ENCODE measurements at places on chromosomes 11 and 22.

- DNase-seq: no peak
Measured at GRCh38 chr11:5622802-5623201, 2.0 kb upstream of the TRIM34 start.

DNA sequence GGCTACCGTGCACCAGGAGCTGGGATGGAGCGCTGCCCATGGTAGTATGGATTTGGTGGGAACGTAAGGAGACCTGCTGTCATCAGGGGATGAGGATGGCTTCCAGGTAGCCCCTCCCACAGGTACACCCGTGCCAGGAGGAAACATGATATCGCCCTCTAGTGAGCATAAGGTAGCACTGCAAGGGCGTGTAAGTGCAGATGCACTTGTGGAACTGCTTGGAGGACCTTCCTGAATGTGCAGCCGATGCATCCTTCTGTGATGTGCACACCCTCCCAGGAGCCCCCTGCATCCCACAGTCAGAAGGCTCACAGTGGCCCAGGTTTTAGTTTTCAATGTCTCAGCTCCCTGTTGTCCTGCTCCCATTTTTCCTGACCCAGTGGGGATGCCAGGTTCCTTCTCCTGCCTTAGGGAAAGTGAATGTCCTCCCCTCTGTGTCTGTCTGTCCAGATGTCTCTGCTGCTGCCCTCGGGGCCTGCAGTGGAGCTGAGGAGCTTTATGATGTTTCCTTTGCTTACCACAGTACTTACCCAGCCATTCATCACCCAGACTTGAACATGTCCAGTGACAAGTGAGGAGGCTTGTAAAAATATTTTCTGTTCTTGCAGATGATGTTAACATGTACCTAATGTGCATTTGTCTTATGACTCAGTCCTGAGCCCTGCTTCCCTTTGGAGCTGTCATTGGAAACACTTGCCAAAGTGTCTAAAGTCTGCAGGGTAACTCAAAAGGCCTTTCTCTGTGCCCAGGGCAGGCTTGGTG, 49.2 kb downstream of the DBX1 start:
- DNase-seq: peak; percentile 92

- no peak for DNase-seq
Measured at GRCh38 chr11:64081745-64082442, 46.2 kb downstream of the FLRT1 start.

DNA sequence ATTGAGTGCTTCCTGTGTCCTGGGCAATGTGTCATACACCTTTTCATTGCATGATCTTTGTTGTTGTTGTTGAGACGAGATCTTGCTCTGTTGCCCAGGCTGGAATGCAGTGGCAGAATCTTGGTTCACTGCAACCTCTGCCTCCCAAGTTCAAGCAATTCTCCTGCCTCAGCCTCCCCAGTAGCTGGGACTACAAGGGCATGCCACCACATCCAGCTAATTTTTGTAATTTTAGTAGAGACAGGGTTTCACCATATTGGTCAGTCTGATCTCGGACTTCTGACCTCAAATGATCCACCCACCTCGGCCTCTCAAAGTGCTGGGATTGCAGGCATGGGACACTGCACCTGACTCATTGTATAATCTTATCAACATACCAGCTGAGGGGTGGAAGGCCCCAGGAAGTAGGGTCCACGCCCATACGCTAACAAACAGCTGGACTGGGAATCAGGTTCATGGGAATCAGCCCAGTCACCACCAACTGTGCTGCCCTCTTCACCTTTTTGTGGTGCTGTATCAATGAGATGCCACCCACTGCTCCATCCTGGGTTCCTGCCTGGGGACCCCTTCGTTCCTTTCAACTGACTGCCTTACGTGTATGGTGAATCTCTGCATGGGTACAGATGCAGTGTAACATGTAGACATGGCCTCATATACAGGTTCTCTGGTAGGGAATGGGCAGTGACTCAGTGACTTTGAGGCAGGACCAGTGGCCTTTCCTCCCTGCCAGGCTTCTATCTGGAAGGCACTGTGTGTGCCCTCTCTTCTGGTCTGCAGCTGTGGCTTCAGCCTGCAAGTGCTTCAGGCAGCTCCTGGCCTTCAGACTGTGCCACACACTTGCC, 32.5 kb upstream of the YWHAH start:
- DNase-seq: no peak

GRCh38 chr22:31680861-31681341, 18.9 kb upstream of the PISD start:
- DNase-seq: no peak

GRCh38 chr11:9861860-9862725, 198.2 kb downstream of the SWAP70 start:
- DNase-seq: peak; percentile 85

DNA sequence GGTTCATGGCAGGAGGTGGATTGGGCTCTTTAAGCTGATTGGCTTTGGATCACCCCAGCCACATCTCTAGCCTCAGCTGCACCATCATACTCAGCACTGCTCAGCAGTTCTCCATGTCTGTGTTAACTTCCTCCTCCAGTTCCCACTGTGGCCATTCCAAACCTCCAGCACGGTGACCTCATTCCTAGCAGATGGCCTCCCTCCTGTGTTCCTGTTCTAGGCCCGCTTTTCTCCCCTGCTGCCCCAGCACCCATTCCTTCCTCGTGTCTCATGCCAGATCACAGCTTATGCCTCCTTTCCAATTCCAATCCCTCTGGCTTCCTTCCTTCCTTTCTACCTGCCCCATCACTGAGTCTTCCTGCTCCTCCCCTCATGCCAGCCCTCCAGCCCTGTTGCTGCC, 96.1 kb downstream of the MICAL2 start:
- DNase-seq: no peak

DNA sequence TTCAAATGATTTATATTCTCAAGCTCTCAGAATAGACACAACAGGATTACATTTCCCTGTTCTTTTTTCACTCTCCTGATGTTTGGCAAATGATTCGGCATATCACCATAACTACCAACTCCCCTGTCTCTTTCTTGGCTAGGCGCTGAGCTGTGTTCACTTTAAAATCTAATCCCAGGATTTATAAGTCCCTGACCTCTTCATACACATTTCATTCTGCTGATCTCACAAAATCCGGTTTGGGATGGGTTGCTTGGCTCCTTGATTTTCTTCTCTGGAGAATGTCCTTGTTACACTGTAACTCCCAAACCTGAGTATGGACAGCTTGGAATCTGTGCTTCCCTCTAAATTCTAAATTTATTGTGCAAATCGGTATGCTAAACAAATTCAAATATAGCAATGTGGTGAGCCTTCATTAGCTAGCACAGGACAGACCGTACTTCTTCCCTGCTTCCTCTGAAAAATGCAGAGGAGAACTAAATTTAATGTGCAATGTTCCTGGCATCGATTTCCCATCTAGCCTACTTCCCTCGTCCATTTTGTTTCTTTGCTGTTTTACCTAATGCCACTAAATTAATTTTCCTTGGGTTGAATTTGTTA, 858.5 kb upstream of the FAT3 start:
- DNase-seq: no peak

DNA sequence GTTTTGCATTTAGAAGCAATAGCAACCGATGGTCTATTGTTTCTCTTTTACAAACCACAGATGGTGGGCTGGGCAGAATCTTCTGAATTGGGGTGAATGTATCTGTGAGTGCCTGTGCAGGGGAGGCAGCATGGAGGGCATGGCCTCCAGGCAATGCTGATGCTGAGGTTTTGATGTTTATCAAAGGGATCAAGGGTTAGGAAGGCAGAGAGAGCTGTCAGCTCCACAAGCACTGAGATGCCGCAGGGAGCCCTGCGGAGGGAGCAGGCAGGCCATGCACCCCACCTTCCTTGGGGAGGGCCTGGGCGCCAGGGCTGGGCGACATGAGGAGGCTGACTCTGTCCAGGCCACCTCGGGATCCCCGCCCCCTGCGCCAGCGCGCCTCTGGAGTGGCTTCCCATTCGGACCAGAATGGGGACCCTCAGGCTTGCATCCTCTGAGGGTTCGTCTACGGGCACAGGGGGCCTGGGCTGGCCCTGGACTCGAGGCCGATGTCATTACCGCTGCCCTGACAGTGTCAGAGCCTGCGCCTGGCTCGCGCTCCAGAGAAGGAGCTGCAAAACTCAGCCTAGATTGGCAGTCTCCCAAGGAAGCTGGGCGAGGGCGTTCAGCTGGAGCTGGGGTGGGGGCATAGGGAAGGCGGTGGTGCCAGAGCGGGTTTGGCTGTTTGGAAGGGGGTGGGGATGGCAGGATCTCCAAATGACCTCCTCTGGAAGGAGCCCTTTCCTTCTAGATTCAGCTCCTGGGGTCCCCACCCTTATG, 13.9 kb upstream of the TH start:
- no peak for DNase-seq

DNA sequence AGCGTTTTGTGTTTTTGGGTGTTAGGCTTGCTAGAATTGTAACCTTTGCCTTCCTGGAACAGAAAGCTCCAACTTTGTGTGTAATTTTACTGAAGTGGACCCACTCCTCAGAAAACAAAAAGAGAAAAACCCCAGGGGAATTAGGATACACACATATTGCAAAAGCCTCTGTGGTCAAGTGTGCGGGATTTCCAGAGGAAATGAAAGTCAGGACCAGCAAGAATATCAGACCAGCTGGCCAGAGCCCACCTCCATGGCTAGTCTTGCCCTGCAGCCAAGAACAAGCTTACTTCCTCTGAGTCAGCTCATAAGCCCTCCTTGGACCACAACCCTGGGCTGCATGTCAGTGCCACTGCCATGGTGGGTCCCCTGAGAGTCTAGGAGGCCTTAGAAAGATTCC, 37.0 kb upstream of the FTH1 start:
- no peak for DNase-seq

- no peak for DNase-seq
Measured at GRCh38 chr11:6357222-6357621, 33.1 kb upstream of the SMPD1 start.

GRCh38 chr11:123654566-123655081, at the start of gene SCN3B:
Gene SCN3B, minus strand, starts transcription at chr11:123654624. Its CDS starts 823 bp downstream, at chr11:123653801.
- DNase-seq: peak; percentile 95

DNA sequence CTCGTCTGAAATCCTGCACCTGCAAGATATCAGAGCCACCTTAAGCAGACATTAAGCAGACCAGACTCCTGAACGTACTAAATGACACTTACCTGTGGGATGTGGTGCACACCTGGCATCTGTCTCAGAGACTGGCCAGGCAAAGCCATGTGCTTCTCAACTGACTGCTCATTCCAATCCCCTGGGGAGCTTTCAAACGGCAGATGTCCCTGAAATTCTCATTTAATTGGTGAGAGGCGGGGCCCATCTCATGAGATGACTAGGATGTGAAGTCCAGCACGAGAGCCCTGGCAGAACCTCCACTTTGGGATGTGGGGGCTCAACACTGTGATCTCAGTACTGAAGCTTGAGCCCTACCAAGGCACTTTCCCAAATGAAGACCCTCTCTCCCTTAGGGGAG, 84.9 kb upstream of the HMGXB4 start:
- DNase-seq: no peak

DNA sequence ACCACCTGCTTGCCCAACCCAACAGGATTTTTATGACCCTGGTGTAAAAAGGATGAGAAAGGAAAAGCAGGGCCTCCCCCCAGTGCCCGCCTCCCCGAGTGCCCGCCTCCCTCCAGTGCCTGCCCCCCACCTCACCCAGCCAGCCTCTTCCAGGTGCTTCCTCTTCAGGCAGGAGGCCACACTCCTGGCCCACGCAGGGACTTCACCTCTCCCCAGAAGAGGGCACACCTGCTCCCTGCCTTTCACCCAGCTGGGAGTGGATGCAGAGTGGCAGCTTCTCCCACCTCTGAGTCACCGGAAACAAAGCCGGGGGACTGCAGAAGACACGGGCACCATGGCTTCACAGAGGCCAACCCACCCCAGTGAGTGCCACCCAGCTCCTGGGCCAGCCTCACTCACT, 16.1 kb downstream of the CPT1A start:
- DNase-seq: peak; percentile 86

DNA sequence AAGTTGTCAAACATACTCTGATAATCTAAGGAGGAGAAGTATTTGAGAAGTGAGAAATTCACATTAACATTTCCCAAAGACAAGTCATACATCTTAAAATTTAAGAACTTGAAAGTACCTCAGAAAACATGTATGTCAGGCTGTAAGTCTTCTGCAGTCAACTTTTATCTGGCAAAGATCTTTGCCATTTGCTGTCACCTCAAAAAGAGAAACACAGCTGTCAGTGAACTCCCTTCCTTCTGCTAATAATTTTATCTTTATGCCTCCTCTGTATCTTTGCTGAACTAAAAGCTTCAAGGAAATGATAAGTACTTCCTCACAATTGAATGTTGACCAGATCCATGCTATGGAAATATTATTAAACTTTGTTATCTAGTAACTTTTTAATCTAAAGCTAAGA, 18.7 kb downstream of the TTC17 start:
- DNase-seq: no peak

DNA sequence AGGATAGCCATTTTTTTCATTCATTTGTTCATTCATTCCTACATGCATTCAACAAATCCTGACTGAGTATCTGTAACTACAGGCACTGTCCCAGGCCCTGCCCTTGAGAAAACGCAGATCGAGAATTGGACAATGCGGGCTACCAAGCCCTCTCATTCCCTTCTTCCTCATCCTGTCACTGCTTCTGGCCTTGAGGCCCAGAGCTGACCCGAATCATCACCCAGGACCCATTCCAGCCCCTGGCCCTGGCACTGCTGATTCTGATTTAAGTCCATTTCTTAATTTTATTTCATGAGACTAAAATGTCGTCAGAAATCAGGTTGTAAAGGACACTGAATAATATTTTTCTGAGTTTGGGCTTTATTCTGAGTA, 24.3 kb downstream of the COMMD9 start:
- DNase-seq: no peak

- no peak for DNase-seq
Measured at GRCh38 chr11:12200991-12201985, 90.9 kb downstream of the MICAL2 start.

- no peak for DNase-seq
Measured at GRCh38 chr11:27119396-27119795, 78.8 kb downstream of the BBOX1 start.

- no peak for DNase-seq
Measured at GRCh38 chr11:131468565-131468964, 98.2 kb downstream of the NTM start.

DNA sequence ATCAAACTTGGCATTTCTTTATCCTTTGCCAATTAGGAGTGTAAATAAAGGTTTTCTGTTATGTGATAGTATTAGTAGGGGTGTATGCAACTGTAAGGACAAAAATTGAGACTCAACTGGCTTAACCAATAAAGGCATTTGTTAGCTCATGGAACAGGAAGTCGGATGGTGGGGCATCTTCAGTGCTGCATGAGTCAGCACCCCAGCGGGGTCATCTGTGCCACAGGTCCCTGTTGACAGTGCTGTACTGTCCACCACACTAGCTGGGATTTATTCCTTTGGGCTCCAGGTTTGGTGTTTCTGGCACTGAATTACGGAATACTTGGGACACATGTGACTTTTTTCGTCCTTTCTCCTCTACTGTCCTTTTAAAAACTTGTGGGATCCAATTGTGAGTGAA, 86.0 kb downstream of the PPP6R3 start:
- DNase-seq: no peak

- DNase-seq: no peak
Measured at GRCh38 chr11:96004862-96005261, 81.0 kb upstream of the MTMR2 start.

DNA sequence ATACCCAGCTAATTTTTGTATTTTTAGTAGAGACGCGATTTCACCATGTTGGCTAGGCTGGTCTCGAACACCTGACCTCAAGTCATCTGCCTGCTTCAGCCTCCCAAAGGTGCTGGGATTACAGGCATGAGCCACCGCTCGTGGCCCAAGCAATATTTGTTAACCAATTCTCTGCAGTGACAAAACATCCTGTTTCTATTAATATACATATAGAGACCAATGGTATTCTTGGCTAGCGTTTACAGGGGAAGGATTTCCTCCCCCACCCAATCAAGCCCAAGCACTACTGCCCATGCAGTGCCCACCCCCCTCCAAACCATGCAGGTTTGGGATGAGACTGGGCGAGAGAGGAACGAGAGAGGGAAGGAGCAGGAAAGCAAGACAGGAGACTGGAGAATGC, 53.1 kb downstream of the APOL3 start:
- DNase-seq: no peak
